Mesenteric fat pad (tissue), 1 donor: ENCODE measurements at places on chromosomes 4 and X. TPM values are rescaled to one million over a fixed set of nuclear protein-coding genes. Genes with fewer than 3 reads are reported as not detected.

Gene TBX22
- total RNA-seq: not detected

Gene CXCL8
- total RNA-seq: 31.5 TPM

Gene TEC
- 5.4 TPM for total RNA-seq

Gene SYNPO2
- 89.8 TPM for total RNA-seq

Gene GSX2
- total RNA-seq: not detected

Gene REELD1
- 0.29 TPM for total RNA-seq

Gene ARHGAP4
- 43.0 TPM for total RNA-seq

Gene FIP1L1
- 33.2 TPM for total RNA-seq

Gene UCP1
- total RNA-seq: not detected

Gene MSL3
- total RNA-seq: 29.9 TPM

Gene QRFPR
- total RNA-seq: not detected

Gene NAA11
- total RNA-seq: not detected

Gene KIAA1210
- not detected for total RNA-seq

Gene SYTL4
- 12.3 TPM for total RNA-seq

Gene IL15
- total RNA-seq: 5.1 TPM

Gene YY2
- total RNA-seq: 2.2 TPM

- DNase-seq: no peak
These were observed 46.9 kb upstream of the ATP8A1 start for GRCh38 chr4:42703813-42704212.

DNA sequence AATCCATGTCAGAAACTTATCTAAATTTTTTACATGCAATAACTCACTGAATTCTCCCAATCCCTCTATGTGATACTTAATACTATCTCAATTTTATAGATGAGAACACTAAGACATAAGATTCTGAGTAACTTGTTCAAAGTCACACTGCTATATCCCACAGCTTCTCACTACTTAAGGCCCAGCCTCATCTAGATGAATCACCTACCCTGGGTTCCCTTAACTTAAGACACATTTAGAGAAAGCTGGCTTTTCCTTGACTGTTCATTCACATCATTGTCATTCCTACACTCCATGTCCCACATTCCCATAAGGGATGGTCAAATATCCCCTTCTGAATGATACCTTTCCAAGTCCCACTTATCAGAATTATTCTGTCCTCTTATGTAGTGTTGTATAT lies 21.0 kb downstream of the TNIP3 start:
- DNase-seq: no peak

GRCh38 chrX:130654409-130654950 lies 248.5 kb downstream of the ENOX2 start:
- no peak for DNase-seq

DNA sequence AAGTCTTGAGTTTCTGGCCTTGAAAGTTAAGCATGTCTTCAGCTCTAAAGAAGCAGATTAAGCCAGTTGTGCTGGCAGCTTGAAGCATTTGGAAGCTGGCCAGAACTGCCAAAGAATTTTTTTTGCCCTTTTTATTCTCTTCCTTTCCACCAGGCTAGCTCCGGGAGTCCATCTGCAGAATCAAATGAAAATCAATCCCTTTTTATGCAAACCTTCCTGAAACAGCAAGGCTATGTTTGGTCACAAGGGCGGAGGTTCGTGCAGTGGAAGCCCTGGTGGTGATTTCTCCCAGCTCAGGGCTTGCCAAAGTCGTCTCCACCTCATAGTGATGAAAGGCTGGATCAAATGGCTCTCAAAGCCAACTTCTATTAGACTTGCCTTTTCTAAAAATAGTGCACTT lies 21.6 kb upstream of the C4orf54 start:
- DNase-seq: no peak

GRCh38 chrX:32448320-32448719 lies 763.0 kb downstream of the DMD start:
- no peak for DNase-seq

DNA sequence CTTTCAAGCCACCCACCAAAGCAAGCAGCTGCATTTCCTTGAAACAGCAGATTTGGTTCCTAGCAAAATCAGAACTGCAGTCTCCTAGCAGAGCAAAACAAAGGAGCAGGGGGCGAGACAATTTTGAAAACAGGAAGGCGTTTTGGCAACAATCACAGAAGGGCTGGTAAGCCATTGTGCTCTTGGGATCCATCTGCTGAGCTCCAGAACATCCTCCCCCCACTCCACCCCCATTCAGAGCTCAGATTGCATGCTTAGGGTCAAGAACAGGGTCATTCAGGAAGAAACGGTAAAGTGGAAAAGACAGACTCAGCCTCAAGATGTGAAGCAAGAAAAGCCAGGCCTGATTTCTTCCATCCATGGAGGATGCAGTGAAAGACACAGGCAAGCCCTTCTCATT lies 7.6 kb upstream of the PCDH19 start:
- no peak for DNase-seq

GRCh38 chr4:37450309-37450708 lies 205.8 kb downstream of the NWD2 start:
- DNase-seq: no peak

DNA sequence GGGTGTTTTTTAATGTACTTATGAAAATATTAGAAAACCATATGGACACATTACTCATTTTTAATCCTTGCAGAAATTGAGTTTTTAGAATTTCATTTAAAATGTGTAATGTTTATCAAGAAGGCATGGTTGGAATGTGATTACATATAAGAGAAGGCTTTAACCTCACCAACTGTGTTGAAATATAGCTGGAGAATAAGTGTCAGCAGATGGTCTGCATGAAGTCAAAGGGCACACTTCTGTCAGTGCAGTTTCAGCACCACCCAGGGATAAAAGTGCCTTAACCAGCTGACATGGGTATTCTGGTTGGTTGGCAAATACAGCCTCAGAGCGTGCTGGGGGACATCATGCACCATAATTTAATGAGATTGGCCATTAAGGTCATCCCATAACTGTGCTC lies 21.2 kb upstream of the ANTXR2 start:
- DNase-seq: no peak

DNA sequence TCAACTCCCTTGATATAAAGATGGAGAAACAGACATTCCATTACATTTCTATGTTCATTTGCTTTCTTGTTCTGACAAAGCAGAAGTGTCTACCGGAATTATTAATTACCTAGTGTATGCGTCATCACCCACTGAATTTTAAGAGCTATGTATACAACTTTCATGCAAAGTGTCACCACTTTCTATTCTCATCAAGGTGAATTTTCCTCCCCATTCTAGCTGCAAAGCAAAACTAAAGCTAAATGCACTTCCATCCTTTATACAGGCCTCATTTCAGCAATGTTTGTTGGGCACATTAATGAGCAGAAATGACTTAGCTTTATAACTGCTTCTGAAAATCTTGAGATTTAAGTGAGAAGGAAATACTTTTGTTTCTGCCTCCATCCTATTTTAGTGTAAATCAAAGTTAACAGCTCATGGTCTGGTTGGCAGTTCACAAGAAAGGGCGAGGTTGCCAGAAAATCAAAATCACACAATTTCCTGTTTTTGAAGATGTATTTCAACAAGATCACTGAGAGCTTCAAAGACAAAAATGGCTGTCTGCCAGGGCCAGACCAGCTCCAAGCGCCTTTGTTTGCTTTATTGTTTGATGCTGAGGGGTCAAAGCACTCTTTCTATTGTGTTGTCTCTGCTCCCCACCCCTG lies 7.2 kb upstream of the FAM9C start:
- no peak for DNase-seq

DNA sequence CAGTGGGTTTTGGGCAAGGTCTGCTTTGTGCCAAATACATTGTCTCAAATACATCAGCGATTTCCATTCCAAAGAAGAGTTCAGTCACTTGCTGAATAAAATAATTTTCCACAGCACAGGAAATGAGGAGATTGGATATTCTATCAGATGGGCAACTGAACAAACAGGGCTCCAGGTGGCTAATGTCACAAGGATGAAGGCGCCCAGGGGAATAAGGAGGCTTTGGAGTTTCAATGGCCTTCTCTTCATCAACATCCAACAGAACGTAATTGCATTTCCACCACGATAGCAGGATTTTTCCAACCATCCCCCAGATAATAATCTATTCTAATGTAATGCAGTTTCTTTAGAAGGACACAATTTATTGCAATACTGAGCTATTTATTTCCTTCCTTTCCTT lies 104.7 kb upstream of the KLHL13 start:
- no peak for DNase-seq

DNA sequence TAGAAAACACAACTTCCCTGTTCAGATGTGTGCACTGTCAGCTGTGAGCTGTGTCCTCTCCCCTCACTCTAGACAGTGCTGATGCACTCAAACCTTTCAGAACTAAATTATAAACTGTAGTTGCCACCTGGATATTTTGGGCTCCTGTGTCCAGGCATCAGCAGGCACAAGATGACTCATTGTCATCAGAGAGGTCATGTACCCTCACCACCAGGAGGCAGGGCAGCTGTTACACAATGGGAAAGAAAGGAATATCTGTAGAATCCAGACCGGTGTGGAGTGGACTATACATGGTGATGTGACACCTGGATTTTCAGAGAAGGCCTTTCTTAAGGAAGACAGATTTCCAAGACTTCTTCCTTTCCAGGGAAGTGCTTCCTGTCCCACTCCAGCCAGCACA lies 854.4 kb upstream of the AGA start:
- DNase-seq: no peak

DNA sequence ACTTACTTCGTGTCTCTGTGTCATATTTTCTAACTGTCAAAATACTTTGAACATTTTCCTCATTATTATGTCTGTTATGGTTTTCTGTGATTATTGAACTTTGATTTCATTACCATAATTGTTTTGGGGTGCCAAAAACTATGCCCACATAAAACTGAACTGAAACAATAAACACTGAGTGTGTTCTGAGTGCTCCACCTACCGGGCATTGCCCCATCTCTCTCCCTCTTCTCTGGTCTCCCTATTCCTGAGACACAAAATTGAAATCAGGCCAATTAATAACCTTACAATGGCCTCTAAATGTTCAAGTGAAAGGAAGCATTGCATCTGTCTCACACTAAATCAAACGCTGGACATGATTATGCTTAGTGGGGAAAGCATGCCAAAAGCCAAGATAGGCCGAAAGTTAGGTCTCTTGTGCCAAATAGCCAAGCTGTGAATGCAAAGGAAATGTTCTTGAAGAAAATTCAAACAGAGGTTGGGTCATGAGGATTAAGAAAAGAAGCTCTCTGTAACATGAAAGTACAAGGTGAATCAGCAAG lies 972.3 kb downstream of the PCDH7 start:
- no peak for DNase-seq

DNA sequence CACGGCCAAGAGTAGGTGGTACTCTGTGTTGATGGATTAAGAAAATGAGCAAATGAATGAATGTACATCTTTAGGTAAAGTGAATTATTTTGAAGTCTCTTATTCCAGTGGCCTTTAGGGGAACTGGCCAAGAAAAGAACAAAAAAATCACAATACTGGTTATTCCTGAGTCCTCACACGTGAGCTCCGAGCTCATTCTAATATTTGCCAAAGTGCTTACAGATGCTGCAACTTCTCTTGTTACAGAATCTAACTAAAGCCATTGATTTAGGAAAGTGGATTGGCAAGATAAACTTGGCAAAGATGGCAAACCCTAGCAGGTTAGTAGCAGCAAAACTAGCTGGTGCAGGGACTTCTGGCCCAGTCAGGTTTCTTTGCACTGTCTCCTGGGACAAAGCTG lies 37.6 kb downstream of the IDS start:
- no peak for DNase-seq

GRCh38 chr4:7625071-7625470 lies 190.3 kb upstream of the PSAPL1 start:
- no peak for DNase-seq

GRCh38 chr4:121070274-121070673 lies 2.1 kb downstream of the NDNF start:
- no peak for DNase-seq

DNA sequence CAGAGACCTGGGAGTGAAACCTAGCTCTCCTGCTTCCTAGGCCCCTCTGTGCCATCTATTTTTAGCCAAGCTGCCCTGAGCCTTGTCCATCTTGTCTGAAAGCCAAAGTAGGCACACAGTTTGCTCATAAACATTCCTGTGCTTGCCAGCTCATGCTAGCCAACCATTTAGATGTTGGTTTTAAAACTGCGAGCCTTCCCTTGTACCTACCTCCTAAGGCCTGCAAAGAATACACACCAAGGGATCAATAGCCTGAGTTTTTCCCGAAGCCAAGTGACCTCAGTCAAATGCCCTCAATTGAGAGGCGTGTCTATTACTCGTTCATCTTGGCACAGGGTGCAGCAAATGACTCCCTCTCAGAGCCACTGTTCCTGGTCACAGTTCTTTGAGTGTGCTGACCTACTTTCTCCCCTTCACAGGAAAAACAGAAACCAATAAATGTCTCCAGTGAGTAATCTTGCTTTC lies 48.5 kb downstream of the ZCCHC12 start:
- no peak for DNase-seq

DNA sequence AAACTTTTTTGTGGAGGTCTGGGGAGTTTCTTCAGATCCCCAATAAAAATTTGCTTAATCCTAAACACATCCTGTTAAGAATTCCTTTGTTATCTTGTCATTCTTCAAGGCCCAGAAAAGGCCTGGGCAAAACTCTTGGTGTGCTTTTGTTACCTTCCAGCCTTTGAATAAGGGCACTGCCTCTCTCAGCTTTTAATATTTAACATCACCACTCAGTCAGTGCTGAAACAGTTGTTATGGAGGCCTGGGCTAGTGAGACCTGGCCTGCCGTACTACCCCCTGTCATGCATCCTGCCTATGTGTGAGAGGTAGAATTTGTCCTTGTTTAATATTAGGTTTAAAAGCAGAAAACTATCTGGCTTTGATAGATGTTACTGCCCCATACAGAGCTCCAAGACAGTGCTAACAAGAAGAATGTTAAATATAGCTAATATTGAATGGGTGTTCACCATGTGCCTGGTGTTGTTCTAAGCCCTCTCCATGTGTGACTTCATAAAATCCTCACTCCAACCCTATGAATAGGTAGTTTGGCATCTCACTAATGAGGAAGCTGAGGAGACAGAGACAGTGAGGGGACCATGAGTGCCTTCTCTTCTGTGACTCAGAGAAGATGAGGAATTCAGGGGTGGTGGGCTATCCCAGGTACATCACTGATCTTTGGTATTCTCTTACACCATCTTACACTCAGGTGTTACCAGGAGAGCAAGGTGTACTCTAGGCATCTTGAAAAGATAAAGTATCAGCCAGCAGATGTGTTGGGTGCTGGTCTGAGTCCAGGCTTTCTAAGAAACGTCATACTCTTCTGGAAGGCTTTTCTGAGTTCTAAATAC lies 6.2 kb downstream of the PPP1R2C start:
- no peak for DNase-seq

GRCh38 chrX:15680401-15680800 lies 15.8 kb upstream of the CLTRN start:
- no peak for DNase-seq

- DNase-seq: no peak
These were observed 2.7 kb downstream of the SLC7A11 start for GRCh38 chr4:138239491-138239890.

- DNase-seq: no peak
These were observed 36.7 kb downstream of the DHRSX start for GRCh38 chrX:2463973-2464676.

DNA sequence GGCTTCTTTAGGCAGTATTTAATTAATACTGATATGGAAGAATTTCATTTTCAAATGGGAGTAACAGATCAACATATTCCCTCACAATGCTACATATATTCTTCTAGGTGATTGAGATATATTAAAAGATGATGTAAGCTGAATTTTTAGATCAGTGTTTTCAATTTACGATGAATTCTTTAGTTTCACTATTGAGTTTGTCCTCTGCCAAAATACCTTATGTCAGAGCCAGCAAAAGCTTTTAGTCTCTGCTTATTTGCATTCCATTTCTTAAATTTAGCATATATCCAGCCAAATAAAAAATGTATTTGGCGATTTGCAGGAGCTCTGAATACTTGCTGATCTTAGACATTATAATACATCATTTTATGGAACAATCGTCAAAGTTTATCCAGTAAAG lies 144.3 kb downstream of the MOSPD2 start:
- no peak for DNase-seq

- peak; percentile 64 for DNase-seq
These were observed 17.1 kb upstream of the PDE6B start for GRCh38 chr4:608236-608635.
